ENCODE measurements at places on chromosomes 2 and 18.

DNA sequence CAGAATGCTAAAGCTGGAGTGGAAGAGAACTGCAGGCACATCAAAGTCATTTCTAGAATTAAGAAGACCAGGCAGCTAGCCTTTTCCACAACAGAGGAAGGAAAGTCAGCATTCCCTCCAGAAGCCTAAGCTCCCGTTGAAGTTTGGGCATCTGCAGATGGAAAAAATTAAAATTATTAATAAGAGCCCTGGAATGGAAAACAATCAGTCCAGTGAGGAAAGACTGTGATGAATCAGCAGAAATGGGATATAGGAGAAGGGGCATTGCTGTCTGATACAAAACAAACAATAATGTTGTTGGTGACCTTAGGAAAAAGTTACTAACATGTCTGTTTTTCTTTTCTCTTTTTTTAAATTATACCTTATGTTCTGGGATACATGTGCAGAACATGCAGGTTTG is 450.7 kb upstream of the SLC14A2 start:
- no peak for DNase-seq

GRCh38 chr2:23363268-23363667 is 21.7 kb upstream of the KLHL29 start:
- DNase-seq, result no peak

DNA sequence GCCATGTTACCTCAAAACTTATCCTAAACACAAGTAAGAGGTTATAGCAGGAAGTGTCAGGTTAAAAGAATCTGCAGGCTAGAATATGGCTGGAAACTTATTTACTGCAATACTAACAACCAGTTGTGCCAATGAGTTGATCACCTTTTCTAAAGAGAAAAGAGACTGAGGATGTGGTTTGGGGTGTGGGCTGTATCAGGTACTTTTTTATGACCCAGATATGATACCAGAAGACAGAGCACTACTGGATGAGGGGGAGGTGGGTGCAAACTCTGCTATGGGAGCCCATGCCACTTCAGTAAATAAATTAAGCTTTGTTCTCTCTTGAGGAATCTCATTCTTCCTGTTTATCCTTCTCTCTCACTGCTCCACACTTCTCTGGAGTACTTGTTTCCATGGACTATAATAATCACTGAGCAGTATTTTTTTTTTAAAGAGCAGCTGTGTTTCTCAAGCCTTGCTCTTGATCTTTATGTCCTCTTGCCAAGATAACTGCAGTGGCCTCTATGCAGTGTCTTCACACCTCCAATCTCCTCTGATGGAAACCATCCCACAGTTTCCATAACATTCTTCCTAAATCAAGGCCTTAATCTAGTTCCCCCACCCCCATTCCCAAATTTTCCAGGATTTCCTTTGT is 51.2 kb upstream of the NOSTRIN start:
- DNase-seq, result no peak

DNA sequence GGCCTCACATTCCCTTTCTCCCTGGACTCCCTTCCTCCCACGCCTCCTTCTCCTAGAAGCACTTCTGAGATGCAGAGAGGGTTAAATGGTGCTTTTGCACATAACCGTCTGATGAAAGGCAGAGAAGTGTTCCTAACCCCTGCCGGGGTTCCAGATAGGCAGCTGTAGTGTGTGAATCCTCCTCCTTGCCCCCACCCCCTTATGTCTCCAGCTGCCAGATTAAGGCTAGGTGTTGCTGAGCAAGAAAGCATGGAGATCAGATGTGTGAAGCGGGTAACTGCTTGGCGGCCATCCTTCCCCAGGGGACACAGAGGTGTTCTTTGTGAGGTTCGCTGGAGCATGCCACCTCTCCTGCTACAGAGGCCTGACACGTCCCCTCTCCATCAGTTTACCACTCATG is 88.3 kb downstream of the NRP2 start:
- no peak for DNase-seq

DNA sequence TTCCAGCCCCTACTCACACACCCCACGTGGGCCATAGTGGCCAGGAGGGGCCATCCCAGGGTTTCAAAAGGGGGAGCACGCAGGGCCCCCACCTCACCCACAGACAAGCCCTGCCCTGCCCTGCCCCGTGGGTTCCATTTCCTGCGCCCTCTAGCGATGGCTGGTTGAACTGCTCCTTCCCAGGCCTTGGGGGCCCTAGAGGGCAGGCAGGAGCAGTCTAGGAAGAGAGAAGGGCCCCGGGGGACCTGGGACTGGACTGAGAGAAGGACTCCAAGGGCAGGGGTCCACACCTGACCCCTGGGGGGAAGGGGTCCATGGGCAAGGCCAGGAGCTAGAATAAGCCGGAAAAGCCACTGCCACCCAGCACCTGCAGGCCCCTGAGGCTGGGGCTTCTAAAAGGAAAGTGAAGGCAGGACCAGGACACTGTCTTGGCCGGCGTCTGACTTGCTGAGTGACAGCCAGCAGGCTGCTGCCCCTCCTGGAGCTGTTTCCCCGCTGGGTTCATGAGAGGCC is 10.1 kb downstream of the CYP26B1 start:
- DNase-seq, result no peak

GRCh38 chr2:127072396-127072795 is 34.6 kb downstream of the BIN1 start:
- no peak for DNase-seq

DNA sequence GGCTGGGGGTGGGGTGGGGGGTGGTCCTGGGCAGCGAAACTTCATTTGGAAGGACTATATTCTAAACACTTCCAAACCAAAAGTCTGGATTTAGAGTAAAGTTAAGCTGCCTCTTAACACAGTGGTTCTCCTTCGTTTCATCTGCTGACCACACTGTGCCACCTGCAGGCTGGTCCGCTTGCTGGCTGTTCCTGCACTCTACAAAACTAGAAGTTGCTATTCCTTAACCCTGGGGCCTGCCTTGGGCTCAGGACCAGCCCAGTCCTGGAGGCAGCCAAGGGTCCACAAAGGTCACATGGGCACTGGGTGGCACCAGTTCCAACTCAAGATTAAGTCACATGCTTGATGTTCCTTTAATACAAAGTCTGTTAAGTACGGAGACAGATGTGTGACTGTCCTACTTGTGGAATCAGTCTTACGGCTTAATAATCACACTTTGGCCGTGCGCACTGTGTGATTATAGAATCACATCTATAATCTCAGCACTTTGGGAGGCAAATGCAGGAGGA is 195.4 kb downstream of the FAM210A start:
- peak; percentile 6 for DNase-seq

DNA sequence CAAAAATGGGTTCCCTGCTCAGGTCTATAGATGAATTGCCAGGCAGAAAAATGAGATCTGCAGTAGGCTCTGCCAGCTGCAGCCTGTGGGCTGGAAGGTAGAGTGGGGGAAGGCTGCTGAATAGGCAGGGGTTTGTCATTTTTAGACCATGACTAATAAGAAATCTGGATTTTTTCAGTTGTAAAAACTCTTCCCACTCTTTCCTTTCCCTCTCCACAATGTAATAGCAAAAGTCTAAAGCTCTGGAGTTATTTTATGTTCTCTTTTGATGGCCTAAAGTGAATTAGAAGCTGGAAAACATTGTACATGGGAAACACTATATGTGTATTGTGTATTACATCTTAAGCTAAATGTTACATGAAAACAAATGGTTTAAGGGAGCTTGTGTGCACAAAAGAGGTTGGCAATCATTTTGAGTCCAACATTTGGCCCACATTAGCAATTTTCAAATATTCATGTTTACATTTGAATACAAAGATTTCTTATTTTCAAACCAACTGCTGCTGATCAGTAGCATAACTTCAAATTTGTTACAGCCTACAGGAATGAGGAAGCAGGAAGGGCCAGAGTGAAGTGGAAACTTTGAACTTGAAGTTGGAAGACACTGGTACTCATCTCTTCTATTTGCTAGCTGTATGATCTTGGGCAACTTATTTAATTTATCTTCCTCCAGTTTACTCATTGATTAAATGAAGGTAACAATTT is 407.1 kb downstream of the SLC4A3 start:
- no peak for DNase-seq

DNA sequence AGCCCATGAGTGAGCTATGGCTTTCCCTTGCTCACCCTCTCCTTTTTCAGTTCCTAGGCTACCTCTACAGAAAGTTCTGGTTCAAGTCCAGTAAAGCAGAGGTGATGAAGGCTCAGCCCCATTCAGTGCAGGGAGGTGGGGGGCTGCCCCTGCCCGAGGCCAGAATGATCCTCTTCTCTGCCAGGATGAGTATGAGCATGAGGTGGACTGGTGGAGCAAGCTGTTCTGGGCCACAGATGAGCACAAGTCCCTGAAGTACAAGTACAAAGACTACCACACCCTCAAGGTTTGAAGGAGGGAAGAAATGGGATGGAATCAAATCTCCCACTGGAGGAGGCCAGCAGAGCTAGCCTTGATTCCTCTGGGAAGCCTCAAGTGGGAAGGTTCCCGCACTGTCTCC is 42.4 kb downstream of the LMAN2L start:
- DNase-seq, result no peak

- DNase-seq, result no peak
These were observed 34.0 kb upstream of the MALL start for GRCh38 chr2:110149330-110150220.

DNA sequence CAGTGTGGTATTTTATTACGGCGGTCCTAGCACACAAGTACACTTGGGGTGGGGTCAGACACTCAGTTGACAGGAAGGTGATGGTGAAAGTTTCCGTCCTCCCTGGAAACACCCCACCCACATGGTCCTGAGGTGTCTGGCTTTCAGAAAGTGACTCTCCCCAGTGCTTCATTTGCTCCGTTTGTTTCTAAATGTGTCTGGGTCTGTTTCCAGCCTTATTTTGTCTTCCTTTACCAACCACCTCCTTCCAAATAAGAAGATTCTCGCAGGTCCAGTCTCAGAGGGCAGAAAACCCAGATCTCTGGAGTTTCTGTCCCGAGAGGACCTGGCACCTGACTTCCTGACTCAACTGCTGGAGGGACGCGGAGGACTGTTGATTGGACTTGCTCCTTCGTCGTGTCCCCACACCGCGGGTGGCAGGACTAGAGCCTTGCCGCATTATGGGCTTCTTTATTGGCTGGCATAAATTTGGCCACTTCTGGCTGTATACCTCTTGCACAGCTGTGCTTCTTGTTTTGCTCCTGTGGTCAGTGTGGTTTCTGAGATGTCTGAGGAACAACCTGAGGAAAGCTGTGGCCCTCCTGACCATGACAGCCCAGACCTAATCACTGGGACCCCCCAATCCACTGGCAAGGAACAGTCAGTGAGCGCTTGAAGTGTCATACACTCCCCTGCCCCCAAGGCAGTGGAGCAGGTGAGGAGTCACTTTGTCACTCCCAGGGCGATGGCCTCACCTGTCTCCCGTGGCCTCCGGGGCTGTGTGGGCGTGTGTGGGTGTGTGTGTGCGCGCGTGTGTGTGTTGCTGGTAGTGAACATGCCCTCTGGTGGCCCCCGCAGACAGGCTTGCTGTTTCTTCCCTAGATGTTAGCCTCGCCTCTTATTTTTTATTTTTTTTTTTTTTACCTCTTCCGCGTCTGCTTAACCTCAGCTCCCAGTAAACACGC is 45.6 kb downstream of the MEX3C start:
- DNase-seq, result no peak

DNA sequence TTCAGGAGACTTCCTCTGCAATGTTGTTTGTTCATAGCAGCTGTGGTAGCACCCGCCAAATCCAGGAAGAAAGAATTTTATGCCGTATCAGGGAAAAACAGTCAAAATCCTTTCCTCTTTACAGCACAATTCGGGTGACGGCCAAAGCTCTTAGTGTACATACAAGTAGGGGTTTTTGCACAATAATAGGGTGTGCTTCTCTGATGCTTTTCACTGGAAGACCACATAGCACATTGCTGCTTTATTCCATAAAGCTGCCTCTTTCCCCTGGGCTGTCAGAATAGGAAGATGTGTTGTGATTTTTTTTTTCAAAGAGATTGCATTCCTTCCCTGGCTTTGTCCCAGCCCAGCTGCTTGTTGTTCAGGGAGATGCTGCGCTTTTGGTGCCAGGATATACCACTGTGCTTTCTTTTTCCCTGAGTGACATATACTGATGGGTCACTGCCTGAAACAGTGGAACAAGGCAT is 27.2 kb upstream of the LANCL1 start:
- DNase-seq, result no peak

DNA sequence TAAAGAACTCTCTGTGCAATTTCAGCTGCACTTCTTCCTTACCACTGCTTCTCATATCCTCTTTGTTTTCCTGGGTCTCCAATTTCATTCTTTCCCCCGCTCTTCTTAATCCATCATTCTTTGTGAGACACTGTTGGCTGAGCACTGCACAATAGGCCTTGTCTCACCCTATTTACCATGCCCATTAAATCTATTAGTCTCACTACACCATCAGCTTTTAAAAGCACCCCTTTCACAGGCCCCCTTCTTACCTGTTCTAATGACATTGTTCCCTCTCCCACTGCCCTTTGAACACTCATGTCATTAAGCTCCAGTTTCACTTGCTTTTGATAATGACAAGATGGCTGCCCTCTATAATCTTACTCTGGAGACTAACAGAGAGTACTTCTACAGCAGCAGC is 404.1 kb upstream of the ACVR2A start:
- no peak for DNase-seq

- no peak for DNase-seq
These were observed 120.5 kb upstream of the CCDC68 start for GRCh38 chr18:55079481-55080355.

- no peak for DNase-seq
These were observed 1.5 kb downstream of the FAM110C start for GRCh38 chr2:44748-45341.

GRCh38 chr18:45666006-45666405 is 50.7 kb downstream of the SLC14A2 start:
- DNase-seq, result no peak

DNA sequence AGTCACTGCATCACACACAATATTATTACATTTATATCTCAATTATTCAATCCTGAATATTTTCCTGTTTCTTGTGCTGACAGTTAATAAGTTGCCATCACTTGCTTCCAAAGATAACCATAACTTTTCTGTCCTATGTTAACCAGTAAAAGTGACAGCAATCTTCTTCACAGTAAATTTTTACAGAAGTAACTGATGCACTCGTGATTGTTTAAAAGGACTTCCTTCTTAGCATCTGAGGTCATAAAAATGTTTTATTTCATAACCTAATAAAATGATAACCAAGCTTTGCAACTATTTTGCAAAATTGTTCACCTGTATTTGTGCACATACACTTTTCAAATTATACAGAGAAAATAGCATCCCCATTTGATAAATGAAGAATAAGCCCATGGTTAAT is 20.6 kb upstream of the ANKRD62 start:
- no peak for DNase-seq

GRCh38 chr2:45789961-45790723 is 138.7 kb downstream of the PRKCE start:
- DNase-seq, result no peak

DNA sequence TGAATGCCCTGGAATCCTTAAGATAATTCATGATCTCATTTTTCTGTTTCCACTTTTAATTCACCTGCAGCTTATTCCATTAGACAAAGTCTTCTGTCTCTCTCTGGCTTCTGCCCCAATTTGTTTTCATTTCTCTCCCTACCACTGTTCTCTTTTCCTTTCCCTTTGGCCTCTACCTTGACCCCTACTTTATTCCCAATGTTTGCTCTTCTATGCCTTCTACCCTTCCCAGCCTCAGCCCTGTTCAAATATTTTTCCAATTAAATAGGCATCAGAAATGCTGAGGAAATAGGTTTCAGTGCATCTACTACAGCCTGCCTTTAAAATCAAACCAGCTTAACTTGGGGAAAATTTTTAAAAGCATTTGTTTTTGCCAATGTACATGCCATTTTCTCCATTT is 443.7 kb upstream of the CWC22 start:
- DNase-seq, result no peak

Data from NCI-H2227 treated with DMSO at 0.1 percent for 48 hours (cell line).